ENCODE measurements at places on chromosomes 16 and 17.

GRCh38 chr17:45873728-45874127, 20.6 kb upstream of the MAPT start:
- peak; percentile 19 for DNase-seq

GRCh38 chr16:1351215-1351581, 480 bp downstream of the TSR3 start:
- no peak for DNase-seq

DNA sequence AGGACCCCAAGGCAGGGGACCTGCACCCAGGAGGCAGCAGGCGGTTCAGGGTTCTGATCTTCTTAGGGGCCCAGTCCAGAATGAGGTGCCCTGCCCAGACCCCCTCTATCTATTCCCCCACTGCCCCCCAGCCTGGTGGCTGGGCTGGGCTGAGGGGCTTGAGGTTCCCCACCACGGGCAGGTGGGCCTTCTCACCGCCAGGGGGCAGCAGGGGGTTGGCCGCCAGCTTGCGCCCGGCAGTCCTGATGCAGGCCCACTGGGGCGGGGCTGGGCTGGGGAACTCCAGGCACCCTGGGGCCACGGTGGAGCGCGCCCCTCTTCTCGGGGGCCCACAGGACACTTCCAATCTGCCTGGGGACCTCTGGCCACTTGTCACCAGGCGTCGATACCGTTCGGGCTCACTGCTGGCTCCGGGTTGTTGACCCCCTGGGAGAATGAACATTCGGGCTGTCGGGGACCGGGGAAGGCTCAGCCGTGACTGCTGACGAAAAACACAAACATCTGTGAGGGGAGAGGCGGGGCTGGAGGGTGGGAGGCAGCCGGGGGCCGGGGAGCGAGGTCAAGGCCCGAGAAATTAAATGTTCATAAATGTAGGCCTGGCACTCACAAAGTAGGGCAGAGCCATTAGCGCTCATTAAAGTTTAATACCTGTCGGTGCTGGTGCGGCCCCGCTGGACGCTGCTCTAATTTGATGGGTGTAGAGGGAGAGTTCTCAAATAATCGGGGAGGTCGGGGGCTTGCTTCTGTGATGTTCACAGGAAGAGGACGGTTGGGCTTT, 219.3 kb upstream of the GSE1 start:
- DNase-seq: peak; percentile 82

DNA sequence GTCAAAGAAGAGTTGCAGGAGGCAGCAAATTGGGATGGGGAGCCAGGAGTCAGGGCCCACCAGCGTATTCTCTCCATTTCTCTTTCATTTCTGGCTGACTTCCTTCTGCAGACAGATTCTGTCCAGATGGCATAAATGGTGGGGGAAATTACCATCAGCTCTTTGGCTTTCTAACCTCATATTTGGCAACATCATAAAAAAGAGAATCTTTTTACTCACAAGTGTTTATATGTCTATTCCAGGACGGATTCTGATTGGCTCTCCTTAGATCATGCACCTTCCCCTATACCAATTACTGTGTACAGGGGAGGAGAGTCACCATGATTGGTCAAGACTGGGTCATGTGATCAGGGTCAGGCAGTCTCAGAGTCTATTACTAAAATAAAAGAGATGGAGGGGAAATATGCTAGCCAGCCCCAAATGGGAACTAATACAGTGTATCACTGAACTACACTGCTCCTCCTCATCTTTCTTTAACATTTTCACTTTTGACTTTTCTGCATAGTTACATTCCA, 537.1 kb upstream of the EEF2KMT start:
- DNase-seq: peak; percentile 51

DNA sequence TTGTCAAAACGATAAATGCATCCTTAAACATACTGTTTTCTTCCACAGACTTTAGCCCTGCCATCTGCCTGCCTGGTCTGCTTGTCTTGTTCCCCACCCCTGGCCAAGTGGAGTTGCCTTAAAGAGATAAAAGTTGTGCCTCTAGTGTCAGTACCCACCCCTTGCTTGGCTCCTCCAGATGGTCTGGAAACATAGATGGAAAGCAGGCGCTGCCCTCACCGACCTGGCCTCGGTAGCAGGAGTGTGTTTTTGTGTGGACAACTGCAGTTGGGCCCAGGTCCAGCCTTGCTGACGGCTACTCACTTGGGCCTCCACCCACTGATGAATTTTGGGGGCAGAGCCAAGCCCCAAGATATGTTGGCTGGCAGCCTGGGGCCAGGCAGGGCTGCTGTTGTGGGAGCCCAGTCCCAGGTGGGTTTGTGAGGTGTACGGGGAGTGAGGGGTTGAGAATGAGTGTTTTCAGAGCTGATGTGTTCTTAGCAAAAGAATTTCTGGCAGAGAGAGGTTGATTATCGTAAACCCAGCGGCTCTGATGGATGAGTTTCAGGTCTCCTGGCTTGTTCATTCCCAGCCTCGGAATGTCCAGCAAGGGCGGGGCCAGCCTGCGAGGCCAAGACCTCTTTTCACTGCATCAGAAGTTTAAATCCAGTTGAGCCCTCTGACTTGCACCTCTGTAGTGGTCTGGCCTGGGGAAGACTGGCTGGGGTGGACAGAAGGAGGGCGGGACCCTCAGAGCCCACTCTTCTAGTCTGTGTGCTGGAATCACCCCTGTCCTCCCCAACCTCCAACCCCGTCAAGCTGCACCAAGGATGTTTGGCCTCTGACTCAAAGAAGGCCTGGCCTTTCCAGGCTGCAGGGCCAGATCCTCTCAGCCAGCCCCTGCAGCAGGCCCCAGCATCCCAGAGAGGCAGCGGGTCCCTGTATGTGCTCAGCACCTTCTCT, 179.7 kb downstream of the RAB11FIP4 start:
- no peak for DNase-seq

- DNase-seq: peak; percentile 73
These were observed 2.2 kb upstream of the PLEKHH3 start for GRCh38 chr17:42678951-42679491.

DNA sequence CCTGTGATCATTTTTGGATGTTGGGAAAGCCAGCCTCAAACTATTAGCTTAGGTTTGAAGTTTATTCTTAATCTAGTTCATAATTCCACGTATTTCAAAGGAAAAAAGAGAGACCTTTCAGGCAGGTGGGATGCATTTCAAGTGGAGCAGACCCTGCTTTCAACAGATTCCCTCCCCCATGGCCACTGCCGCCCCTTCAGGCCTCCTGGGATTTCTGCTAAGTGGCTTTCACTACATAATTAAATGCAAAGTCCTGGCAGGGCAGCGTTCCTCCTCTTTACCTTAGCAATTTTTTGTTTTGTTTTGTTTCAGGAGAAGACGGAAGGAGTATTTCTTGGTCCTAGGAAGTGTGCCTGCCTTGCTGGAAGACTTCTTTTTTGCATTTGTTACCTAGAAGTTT, 36.6 kb downstream of the MAF start:
- peak; percentile 11 for DNase-seq

DNA sequence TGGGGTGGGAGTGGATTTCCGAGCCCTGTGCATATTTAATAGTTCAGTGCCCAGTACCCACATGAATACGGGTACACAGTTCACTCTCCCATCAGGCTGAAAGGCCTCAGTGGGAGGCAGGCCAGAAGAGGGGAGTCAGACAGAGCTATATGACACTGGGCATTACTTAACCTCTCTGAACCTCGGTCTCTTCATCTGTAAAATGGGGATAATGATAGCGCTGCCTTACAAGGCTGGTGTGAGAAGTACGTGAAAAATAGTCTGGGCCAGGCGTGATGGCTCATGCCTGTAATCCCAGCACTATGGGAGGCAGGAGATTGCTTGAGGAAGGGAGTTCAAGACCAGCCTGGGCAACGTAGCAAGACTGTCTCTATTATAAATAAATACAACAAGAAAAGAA, 3.6 kb downstream of the GPRC5B start:
- no peak for DNase-seq
